SK-N-SH (cell line): ENCODE measurements at places on chromosomes 7 and 10. TPM values are rescaled to one million over a fixed set of nuclear protein-coding genes. Genes with fewer than 3 reads are reported as not detected.

Gene GAD2
- polyA plus RNA-seq = not detected in 2 replicates

Gene MEST
- 36.7 and 49.9 TPM in 2 replicates for polyA plus RNA-seq

Gene RBM20
- 0.64 and 0.67 TPM in 2 replicates for polyA plus RNA-seq

Gene LMOD2
- polyA plus RNA-seq = 0.05 TPM in 1 of 2 replicates, not detected in the other

Gene TBC1D12
- 1.8 and 2.5 TPM in 2 replicates for polyA plus RNA-seq

Gene GIMAP2
- polyA plus RNA-seq = 4.1 and 5.7 TPM in 2 replicates

Gene PPP1R3A
- not detected in 2 replicates for polyA plus RNA-seq

Gene HYAL4
- polyA plus RNA-seq = not detected in 2 replicates
